NCI-H82 (cell line): ENCODE measurements at places on chromosomes 2 and 18.

GRCh38 chr2:43958397-43959275, 37.2 kb downstream of the LRPPRC start:
- no peak for DNase-seq

GRCh38 chr2:18961991-18962421, 372.6 kb upstream of the NT5C1B start:
- DNase-seq = no peak

DNA sequence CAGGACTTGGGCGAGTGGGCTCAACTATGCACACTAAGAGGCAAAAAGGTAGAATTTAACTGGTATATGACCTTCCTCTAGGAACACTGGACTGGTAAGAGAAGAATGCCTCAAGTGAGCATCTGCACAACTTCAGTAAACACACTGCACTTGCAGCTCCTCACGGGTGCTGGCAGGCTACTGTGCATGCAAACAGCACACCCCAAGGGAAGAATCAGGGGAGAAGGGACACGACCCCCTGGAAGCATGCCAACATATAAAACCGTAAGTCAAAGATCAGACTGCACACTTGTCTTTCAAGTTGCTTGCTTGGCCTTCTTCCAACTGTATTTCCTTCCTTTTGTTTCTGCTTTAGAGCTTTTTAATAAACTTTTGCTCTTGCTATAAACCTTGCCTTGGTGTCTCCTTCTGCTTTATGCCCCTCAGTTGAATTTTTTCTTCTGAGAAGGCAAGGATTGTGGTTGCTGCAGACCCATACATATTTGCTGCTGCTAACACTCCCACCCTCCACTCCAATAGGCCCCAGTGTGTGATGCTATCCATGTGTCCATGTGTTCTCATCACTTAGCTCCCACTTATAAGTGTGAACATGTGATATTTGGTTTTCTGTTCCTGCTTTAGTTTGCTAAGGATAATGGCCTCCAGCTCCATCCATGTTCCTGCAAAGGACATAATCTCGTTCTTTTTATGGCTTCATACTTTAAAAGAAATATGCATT, 263.7 kb upstream of the SPOPL start:
- no peak for DNase-seq

DNA sequence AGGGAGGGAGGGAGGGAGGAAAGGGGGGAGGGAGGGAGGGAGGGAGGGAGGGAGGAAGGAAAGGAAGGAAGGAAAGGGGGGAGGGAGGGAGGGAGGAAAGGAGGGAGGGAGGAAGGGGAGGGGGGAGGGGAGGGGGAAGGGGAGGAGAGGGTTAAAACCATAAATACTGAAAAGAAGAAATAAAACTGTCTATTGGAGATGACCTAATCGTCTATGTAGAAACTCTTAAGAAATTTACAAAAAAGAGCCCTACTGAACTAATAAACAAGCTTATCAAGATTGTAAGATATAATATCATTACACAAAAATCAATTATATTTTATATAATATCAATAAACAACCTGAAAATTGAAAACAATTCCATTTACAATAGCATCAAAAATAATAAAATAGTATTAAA, 32.3 kb upstream of the CTDP1 start:
- no peak for DNase-seq

GRCh38 chr2:172214252-172214651, 111.6 kb upstream of the DLX2 start:
- no peak for DNase-seq

- peak; percentile 88 for DNase-seq
Measured at GRCh38 chr2:88074854-88075292, 7.2 kb downstream of the SMYD1 start.

DNA sequence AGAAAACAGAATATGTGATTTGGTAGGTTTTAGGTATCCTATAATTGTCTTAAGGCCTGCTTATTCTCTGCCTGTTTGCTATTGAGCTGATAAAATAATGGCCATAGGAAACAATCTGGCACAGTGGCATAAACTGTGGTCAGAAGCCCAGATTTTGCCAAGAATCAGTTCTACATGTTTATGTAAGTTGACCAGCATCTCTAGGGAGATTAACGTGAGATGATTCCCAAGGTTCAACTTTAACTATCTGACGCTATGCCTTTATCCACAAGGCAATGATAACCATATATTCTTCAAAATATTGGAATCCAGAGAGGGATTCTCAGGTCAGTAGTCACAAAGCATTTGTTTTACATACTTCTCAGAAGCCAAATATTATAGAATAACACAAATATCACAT, 25.6 kb downstream of the AP1S3 start:
- no peak for DNase-seq

GRCh38 chr2:46299365-46300263, 2.4 kb downstream of the EPAS1 start:
- DNase-seq = peak; percentile 90

DNA sequence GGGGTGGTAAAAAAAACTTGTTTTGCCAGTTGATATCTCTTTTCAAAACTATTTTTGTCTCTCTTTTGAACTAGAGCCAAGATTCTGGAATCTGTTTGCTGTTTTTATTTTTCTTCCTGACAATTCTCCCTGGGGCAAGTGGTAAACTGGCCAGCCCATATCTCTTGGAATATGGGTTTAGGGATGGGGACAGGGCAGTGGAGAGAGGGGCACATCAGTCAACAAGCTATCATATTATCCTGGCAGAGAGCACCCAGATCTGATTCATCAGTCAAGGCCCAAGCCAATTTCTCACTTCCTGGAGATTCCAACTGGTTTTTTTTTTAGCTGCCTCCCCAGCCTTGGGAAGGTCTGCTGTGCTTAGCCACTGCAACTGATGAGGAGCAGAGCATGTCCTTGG, 52.3 kb downstream of the ARHGAP28 start:
- no peak for DNase-seq

- no peak for DNase-seq
Measured at GRCh38 chr2:73930386-73930785, 3.7 kb downstream of the DGUOK start.

DNA sequence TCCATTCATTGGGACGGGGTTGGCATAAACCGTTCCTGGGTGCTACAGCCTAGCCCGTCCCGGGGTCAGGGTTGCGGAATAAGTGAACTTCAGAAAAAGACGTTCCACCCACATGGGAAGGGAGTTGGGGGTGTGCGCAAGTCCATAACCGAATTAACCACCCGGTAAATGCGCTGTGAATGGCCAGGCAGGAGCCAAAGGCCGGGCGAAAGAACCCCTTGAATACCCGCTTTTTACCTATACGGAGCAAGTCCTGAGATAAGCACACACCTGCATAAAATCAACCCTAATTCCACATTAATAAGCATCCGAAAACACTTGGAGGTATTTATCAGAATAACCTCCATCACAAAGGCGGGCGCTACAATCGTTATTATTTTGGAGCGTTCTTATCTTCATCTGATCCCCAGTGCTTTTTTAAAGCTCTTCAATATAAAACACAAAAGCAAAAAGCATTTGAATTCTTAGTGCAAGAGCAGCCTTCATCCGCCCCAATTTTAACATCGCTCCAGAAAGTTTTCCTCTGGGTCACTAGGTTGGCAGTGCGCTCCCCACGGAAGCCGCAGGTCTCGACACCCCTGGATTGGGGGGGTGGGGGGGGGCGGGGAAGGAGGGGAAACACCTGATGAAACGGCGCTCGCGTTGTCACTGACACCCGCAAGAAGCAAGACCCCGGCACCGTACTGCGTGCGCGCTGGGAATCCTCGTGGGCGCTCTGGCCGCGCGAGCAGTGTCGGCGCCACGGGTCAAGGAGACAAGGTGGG, 1.2 kb downstream of the SATB2 start:
- peak; percentile 38 for DNase-seq

DNA sequence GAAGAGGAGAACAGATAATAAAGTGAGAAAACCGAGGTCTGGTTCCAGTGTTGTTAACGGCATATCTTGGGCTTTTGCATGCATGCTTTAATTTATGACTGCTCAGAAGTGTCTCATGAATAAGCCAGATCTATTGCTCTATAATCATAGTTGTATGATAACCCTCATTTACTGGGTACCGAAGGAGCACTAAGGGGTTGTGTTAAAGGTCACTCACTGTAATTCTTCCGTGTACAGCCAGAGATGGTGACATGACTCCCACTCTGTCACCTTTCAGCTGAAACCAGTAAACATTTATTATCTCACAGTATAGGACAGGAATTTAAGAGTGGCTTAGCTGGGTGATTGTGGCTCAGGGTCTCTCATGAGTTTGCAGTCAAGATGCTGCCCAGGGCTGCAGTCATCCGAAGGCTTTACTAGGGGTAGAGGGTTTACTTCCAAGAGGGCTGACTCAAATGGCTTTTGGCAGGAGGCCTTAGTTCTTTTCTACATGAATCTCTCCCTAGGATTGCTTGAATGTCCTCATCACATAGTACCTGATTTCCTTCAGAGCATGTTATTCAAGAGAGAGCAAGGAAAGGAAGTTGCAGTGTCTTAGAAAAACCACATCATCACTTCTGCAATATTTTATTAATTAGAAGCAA, 107.0 kb downstream of the NAB1 start:
- no peak for DNase-seq

- DNase-seq = no peak
Measured at GRCh38 chr18:38007676-38008330, 442.2 kb upstream of the CELF4 start.

GRCh38 chr2:171042253-171042969, 113.4 kb downstream of the GORASP2 start:
- DNase-seq = no peak

GRCh38 chr2:112831513-112831845, 5.1 kb downstream of the IL1B start:
- no peak for DNase-seq

DNA sequence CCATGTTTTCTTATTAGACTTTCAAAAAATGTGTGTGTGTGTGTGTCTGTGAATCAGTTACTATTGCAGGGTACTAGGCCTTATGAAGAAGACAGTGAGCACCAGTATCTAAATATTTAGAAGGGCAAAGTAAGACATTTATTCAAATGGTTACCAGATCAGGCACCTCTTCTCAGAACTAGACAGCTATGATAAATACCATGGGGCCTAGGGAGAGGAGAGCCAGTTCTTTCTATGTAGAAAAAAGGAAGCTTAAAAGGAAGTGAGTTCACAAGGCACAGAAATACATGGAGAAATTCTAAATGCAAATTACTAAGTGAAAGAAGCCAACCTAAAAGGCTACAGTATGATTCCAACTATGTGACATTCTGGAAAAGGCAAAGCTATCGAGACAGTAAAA, 261.3 kb downstream of the SOX11 start:
- DNase-seq = no peak

GRCh38 chr18:59621027-59621426, 76.2 kb downstream of the CCBE1 start:
- no peak for DNase-seq

DNA sequence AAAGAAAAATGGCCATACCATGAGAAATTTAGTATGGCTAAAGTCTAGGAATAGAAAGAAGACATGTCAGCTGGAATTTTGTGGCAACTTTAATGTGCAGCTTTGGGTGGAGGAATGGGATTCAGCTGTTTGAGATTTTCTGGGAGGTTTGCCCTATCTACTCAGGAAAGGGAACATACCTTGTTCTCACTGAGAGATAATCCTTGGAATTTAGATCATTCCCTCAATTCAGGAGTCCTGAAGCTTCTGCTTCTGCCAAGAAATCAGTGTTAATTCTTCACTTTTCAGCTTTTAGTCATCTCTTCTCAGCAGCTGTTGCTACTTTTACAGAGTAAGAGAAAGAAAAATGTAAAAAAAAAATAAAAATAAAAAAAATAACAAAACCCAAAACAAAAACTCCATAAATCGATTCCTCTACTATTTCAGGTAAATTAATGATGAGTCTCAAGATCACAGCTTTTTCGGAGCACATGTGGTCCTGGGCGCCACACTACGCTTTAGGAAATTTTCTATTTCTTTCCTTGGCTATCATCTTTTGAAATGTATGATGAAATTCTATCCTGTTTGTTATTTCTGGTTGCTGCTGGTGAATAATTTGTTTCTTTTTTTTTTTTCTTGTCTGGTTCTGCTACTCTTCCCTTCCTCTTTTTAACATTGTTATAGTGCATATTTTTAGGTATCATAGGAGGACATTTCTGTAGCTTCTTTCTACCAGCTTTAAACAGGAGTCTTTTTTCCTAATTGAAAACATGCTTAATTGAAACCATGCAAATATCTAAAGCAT, 18.9 kb upstream of the BAZ2B start:
- DNase-seq = no peak

GRCh38 chr2:47015706-47016105, 100.1 kb upstream of the MCFD2 start:
- DNase-seq = no peak

DNA sequence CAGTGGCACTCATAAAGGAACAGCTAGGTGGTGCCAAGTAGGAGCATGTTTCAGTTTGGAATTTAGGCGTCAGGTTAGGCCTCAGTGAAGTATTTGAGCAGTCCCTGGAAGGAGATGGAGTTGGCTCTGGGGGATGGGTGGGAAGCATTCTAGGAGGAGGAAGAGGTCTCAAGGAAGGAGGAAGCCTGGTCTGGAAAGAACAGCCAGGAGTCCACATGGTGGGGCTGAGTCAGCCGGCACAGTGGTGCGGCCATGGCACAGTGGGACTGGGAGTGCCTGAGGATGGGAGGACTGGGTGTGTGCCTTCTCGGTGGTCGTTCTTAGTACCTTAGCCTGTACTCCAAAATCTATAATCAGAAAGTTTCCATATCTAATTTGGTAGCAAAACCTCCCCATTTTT, 373.3 kb downstream of the PTPRM start:
- DNase-seq = no peak

- DNase-seq = no peak
Measured at GRCh38 chr18:63888470-63889190, 1.1 kb downstream of the SERPINB2 start.

DNA sequence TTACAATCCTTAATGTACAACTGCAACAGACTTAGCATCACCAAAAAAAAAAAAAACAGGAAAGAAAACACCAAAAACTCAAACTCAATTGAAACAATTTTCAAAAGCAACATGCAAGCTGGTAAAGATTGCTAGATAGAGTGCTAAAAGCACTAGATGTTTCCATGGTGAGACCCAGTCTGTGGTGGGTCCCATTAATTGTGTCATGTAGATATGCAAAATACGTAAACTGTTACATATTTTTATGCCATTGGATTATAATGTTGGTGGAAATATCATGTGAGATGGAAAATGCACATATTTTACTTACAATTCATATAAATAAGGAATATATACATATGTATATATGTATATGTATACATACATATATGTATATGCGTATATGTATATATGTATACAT, 30.5 kb downstream of the CSRNP3 start:
- no peak for DNase-seq
